IPS DF 6.9 (cell line): ENCODE measurements at places on chromosomes 5 and 9.

GRCh38 chr9:135410831-135411473 lies 68.6 kb upstream of the PPP1R26 start:
- no peak overlapping the region for H3K4me3 ChIP-seq
- H3K27me3 ChIP-seq, result no peaks in the 10 kb centered on the region
- no peak for DNase-seq
- no peaks in the 10 kb centered on the region for H3K4me1 ChIP-seq
- no peaks in the 10 kb centered on the region for H3K36me3 ChIP-seq

DNA sequence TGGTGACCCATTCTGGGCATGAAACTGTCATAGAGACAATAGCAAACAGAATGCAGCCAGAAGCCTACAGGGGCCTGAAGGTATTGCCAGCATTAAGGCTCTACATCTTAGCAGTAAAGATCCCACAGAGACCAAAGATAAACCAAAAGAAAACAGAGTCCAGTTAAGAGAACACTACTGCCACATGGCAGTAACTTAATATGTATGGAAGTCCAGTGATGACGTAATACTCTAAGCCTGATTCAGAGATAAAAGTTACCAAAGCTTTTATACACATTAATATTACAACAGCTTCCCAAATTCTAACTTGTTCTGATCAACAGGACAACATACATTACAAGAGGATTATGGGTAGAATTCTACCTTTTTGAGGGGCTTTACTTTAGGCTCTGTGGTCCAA lies 371.5 kb downstream of the PRELID2 start:
- H3K36me3 ChIP-seq, result no peaks in the 10 kb centered on the region
- no peaks in the 10 kb centered on the region for H3K4me1 ChIP-seq
- H3K4me3 ChIP-seq, result no peak overlapping the region
- H3K27ac ChIP-seq, result no peak overlapping the region

GRCh38 chr5:24633715-24634325 lies 11.0 kb downstream of the CDH10 start:
- H3K27ac ChIP-seq, result no peak overlapping the region
- no peak overlapping the region for H3K4me3 ChIP-seq
- DNase-seq, result peak; percentile 29
- no peaks in the 10 kb centered on the region for H3K27me3 ChIP-seq
- H3K4me1 ChIP-seq, result no peaks in the 10 kb centered on the region
- no peaks in the 10 kb centered on the region for H3K36me3 ChIP-seq

- no peak for DNase-seq
- H3K36me3 ChIP-seq, result no peaks in the 10 kb centered on the region; the same call in 1 of the 2 replicates
- H3K4me1 ChIP-seq, result no peaks in the 10 kb centered on the region
- H3K4me3 ChIP-seq, result no peak overlapping the region
These were observed 113.9 kb downstream of the WNK2 start for GRCh38 chr9:93297659-93298497.

- H3K4me1 ChIP-seq, result no peaks in the 10 kb centered on the region
- no peaks in the 10 kb centered on the region for H3K36me3 ChIP-seq
- H3K27me3 ChIP-seq, result no peaks in the 10 kb centered on the region
- no peak for DNase-seq
- H3K4me3 ChIP-seq, result no peak overlapping the region
These were observed 14.5 kb upstream of the RLN1 start for GRCh38 chr9:5354184-5354583.

DNA sequence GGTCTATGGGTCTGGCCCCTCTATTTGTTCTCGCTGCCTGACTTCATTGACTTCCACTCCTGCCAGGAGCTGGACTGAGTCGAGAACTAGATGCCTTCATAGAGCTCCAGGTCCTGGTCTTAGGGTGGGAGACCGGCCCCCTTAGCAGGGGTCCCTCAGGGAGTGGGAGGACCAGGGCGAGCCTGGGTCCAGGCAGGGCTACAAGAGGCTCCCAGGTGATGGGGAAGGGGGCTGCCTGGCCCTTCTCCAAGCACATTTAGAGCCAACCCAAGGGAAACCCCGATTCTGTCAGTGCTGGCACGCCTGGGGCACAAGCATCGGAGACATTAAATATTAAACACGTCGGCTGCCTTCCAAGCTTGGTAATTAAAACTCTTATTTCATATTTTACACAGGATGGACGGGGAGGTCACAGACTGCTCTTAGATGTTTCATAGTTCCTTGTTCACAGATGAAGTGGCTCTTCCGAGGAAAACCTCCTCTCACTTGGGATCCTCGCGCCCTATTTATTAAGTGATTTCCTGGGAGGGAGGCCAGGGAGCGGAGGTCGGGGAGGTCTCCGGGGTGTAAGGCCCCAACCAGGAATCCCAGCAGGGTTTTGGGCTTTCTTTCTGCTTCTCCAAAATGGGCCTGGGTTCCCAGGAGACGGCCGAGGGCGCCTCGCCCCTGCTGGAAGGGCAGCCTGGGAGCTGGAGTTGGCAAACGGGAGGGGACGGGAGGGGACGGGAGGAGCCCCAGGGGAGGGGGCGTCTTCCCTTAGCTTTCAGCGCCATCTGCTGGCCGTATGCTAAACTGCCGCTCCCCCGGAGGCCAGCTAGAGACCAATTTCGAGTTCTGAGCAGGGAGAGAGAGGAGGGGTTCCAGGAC lies 23.4 kb upstream of the ZBTB43 start:
- no peak overlapping the region for H3K27ac ChIP-seq
- no peaks in the 10 kb centered on the region for H3K4me1 ChIP-seq
- H3K27me3 ChIP-seq, result no peaks in the 10 kb centered on the region
- no peak overlapping the region for H3K4me3 ChIP-seq
- no peaks in the 10 kb centered on the region for H3K36me3 ChIP-seq
- peak; percentile 63 for DNase-seq

DNA sequence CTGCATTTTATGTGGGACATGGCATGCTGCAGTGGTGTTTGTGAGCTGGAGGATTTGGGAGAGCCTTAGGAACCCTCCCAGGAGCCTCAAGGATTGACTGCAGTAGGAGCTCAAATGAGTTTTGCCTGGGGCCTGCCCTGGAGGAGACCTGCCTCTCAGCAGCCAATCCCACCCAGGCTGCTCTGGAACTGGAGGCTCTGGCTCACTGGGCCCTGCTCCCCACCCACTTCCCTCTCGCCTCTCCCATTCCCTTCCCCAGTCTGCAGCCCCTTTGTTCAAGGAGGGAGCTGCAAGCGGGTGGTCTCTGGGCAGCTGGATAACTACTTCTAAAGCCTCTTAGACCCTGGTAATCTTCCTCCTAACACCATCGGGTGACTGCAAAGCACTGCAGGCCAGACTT lies 24.2 kb downstream of the KCNIP1 start:
- no peak overlapping the region for H3K27ac ChIP-seq
- H3K27me3 ChIP-seq, result no peaks in the 10 kb centered on the region
- no peaks in the 10 kb centered on the region for H3K36me3 ChIP-seq

DNA sequence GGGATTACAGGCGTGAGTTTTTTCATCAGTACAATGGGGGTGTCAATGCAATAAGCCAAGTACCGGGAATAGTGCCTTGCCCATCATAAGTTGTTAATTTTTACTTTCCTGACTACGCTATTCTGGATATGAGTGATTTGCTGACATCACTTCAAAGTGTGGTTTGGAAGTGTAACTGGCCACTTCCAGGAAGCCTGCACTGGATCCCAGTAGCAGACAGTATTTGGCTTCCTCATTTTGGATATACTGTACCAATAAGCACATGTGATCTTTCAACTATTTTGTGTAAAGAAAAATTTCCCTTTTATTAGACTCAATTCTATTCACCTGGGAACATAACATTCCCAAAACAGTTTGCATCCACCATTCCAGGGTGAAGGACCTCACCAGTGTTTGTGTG lies 417.7 kb upstream of the KLF4 start:
- H3K27me3 ChIP-seq, result no peaks in the 10 kb centered on the region
- no peak overlapping the region for H3K4me3 ChIP-seq
- no peak overlapping the region for H3K27ac ChIP-seq
- H3K4me1 ChIP-seq, result no peaks in the 10 kb centered on the region
- no peaks in the 10 kb centered on the region for H3K36me3 ChIP-seq

GRCh38 chr5:59067956-59068656 lies 485.2 kb downstream of the RAB3C start:
- H3K4me1 ChIP-seq, result no peaks in the 10 kb centered on the region
- no peaks in the 10 kb centered on the region for H3K36me3 ChIP-seq
- no peaks in the 10 kb centered on the region for H3K27me3 ChIP-seq

- H3K27me3 ChIP-seq, result peaks cover 2% of the 10 kb centered on the region; the same call in 1 of the 2 replicates
- no peak overlapping the region for H3K27ac ChIP-seq
- DNase-seq, result no peak
- H3K4me1 ChIP-seq, result peaks cover 4% of the 10 kb centered on the region
These were observed 493 bp downstream of the P4HA2 start for GRCh38 chr5:132227235-132227484.

DNA sequence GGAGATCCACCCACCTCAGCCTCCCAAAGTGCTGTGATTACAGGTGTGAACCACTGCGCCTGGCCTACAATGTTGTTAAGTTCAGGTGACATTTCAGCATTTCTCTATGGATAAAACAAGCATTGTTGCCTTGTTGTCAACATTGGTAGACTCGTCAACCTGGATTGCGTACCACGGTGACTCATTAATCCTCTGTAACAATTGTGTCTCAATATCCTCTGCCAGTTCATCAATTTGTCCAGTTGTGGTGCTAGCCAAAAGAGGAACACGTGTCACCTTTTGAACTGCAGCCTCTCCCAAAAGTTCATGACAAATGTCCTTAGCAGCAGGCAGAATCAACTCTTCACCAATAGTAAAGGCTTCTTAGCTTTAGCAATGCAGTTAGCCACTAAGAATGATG lies 46.3 kb upstream of the LARP1 start:
- DNase-seq, result no peak
- H3K36me3 ChIP-seq, result no peaks in the 10 kb centered on the region
- H3K4me3 ChIP-seq, result no peak overlapping the region
- H3K4me1 ChIP-seq, result peaks cover 4% of the 10 kb centered on the region; the same call in 1 of the 2 replicates
- H3K27me3 ChIP-seq, result no peaks in the 10 kb centered on the region
- no peak overlapping the region for H3K27ac ChIP-seq

DNA sequence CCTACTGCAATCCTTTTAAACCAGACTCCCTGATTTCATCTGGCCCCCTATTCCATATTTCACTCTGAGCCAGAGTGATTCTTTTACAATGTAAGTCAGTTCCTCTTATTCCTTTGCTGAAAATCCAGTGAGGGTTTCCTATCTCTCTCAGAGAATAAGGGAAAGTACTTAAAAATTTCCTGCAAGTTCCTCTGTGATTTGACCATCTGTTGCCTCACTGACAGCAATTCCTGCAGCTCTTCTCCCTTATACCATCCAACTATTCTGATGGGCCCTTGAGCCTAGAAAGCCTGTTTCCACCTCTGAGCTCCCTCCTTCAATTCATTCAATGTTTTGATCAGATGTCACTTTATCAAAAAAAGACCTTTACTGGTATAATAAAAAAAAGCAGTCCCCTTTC lies 317.1 kb upstream of the CCNH start:
- H3K4me1 ChIP-seq, result peaks cover 1% of the 10 kb centered on the region; the same call in 1 of the 2 replicates
- DNase-seq, result no peak
- H3K36me3 ChIP-seq, result no peaks in the 10 kb centered on the region
- no peaks in the 10 kb centered on the region for H3K27me3 ChIP-seq

- H3K27me3 ChIP-seq, result no peaks in the 10 kb centered on the region
- H3K4me3 ChIP-seq, result no peak overlapping the region
- no peaks in the 10 kb centered on the region for H3K4me1 ChIP-seq
- no peak for DNase-seq
- H3K27ac ChIP-seq, result no peak overlapping the region
These were observed 85.2 kb downstream of the CYFIP2 start for GRCh38 chr5:157350939-157351801.

- no peak for DNase-seq
- H3K4me3 ChIP-seq, result no peak overlapping the region
These were observed 28.7 kb downstream of the GOLPH3 start for GRCh38 chr5:32145378-32145777.

DNA sequence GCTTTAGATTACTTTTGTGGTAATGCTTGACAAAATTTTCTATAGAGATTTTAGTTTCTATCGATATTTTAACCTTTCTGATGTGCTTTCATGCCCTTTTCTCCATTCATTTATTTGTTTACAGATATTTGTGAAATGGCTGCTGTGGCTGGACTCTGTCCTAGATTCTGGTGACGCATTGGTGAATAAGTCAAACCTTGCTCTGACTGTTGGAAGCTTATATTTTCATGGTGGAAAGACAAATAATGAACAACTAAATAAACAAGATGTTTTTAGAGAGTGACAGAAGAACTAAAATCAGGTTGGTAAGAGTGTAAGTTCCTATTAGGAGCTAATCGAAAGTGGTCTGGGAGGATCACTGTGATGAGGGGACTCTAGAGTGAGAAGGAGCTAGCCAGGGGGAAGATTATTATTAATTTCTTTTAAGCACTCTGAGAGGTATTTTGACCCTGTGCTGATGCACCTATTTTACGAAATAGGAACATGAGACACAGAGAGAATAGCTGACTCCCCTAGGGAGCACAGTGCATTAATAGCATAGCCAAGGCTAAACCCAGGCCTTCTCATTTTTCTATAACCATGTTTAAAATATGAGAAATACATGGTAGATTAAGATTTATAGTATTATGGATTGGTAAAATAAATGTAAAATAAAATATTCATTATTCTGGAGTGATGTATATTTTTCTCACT lies 411.9 kb upstream of the ARRDC3 start:
- H3K36me3 ChIP-seq, result no peaks in the 10 kb centered on the region
- no peaks in the 10 kb centered on the region for H3K27me3 ChIP-seq
- H3K27ac ChIP-seq, result no peak overlapping the region
- no peak overlapping the region for H3K4me3 ChIP-seq

- no peaks in the 10 kb centered on the region for H3K36me3 ChIP-seq
- no peaks in the 10 kb centered on the region for H3K27me3 ChIP-seq
- DNase-seq, result no peak
- no peak overlapping the region for H3K27ac ChIP-seq
- H3K4me3 ChIP-seq, result no peak overlapping the region
- peaks cover 2% of the 10 kb centered on the region; the same call in 1 of the 2 replicates for H3K4me1 ChIP-seq
These were observed 11.0 kb upstream of the ABLIM3 start for GRCh38 chr5:149130121-149130914.

- no peaks in the 10 kb centered on the region for H3K4me1 ChIP-seq
- no peaks in the 10 kb centered on the region for H3K36me3 ChIP-seq
- no peak for DNase-seq
- H3K27me3 ChIP-seq, result no peaks in the 10 kb centered on the region
- H3K4me3 ChIP-seq, result no peak overlapping the region
These were observed 16.4 kb downstream of the CD274 start for GRCh38 chr9:5466766-5467165.

DNA sequence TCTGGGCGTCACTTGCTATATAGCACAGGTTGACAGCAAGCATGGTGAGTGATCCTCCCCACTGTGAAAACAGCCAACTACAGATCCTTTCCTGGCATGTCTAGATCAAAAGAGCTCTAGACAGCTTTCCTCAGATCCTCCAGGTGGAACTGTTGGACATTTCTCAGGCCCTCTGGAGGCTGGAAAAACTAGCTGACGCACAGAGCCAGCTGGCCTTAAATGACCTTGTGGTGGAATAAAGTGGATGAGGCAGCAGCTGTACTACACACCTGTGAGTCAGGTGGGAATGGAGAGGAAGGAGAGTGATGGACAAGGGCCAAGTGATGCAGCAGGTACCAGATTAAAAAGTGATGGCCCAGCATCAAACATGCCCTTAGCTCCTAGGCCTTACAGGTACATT lies 172.7 kb downstream of the TRIM32 start:
- H3K4me3 ChIP-seq, result no peak overlapping the region
- no peak for DNase-seq
- no peaks in the 10 kb centered on the region for H3K36me3 ChIP-seq
- H3K27me3 ChIP-seq, result no peaks in the 10 kb centered on the region
- H3K4me1 ChIP-seq, result no peaks in the 10 kb centered on the region; the same call in 1 of the 2 replicates
- no peak overlapping the region for H3K27ac ChIP-seq

- no peak for DNase-seq
- no peak overlapping the region for H3K27ac ChIP-seq
- H3K4me3 ChIP-seq, result no peak overlapping the region
- no peaks in the 10 kb centered on the region for H3K4me1 ChIP-seq
- H3K27me3 ChIP-seq, result no peaks in the 10 kb centered on the region
- H3K36me3 ChIP-seq, result no peaks in the 10 kb centered on the region
These were observed 140.9 kb upstream of the TLX3 start for GRCh38 chr5:171168171-171168570.
